Activated naive CD4-positive, alpha-beta T cell (primary cell): ENCODE measurements at places on chromosomes 16 and 17.

- peak; percentile 53 for DNase-seq
Measured at GRCh38 chr17:4365628-4366326, 698 bp downstream of the UBE2G1 start.

DNA sequence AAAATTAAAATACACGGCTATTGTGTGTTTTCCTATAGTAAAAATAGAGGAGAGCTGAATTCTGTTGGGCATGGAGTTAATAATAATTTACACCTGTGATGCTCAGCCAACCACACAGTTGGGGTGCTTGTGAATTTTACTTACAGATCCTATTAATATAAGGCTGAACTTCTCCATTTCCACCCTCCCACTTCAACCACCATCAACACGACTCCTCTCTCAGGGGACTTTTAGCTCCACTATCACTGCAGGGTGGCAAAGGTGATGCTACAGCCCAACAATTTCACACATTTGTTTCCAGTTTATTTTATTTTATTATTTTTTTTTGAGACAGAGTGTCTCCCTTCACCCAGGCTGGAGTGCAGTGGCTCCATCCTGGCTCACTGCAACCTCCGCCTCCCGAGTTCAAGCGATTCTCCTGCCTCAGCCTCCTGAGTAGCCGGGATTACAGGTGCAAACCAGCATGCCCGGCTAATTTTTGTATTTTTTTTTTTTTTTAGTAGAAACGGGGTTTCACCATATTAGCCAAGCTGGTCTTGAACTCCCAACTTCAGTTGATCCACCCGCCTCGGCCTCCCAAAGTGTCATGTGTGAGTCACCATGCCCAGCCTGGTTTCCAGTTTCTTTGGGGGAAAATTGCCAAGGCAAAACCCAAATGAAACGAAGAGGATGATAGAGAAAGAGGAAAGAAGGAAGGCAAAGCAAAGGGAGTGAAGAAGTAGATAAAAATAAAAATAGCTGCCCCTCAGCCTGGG, 57.9 kb downstream of the GNA13 start:
- no peak for DNase-seq

DNA sequence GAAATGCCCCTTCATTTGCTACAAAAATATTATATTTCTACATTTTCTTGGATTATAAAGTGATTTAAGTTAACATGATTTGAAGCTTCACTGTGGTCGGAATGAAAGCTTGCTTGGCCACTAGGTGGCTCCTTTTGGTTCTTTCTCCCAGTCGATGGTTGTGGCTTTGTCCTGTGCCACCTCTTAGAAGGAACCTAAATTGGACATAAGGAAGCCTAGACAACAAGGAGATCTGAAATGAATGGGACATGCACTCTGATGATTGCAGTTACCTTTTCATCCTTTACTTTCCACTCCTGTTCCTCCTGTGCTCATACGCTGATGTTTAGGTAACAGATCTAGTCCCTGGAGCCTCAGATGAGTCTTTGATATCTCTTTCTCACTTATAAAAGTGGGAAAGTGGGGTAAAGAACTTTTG, 39.2 kb downstream of the FTO start:
- DNase-seq: no peak

- no peak for DNase-seq
Measured at GRCh38 chr16:66898207-66898606, 17.9 kb downstream of the PDP2 start.

- no peak for DNase-seq
Measured at GRCh38 chr17:63138713-63139112, 172.7 kb downstream of the TANC2 start.

DNA sequence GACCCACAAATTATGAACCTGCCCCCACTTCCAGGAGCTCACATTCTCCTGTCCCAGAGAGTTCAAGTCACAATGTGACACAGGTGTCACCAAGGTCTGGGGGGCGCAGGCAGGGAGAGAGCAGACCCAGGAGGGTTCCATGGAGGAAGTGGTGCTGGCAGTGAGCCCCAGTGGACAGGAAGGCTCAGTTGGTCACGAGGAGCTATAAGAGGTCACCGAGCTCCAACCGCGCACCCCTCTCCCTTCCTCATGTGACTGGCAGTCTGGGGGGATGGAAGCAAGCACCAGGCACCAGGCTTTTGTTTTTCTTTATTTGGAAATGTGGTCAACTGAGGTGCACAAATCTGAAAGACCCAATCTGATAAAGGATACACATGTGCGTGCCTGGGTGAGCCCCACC, 2.5 kb downstream of the ITGAD start:
- no peak for DNase-seq

DNA sequence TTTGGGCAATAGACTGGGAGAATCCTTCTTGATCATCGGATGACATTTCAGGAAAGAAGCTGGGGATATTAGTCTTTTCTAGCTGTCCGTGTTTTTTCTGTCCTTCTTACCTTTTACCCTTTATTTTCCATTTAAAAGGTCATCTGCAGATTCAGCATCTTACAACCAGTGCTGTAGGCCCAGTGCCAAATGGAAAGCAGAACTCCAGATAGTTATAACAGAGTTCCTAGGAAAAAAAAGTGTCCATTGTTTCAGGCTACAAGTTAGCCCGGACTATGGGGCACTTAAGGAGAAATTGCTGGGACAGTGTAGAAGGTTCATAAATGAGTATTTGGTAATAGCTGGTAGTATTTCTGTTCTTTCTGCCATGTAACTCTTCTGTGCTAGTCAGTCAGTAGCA, 28.4 kb downstream of the LDHD start:
- no peak for DNase-seq

DNA sequence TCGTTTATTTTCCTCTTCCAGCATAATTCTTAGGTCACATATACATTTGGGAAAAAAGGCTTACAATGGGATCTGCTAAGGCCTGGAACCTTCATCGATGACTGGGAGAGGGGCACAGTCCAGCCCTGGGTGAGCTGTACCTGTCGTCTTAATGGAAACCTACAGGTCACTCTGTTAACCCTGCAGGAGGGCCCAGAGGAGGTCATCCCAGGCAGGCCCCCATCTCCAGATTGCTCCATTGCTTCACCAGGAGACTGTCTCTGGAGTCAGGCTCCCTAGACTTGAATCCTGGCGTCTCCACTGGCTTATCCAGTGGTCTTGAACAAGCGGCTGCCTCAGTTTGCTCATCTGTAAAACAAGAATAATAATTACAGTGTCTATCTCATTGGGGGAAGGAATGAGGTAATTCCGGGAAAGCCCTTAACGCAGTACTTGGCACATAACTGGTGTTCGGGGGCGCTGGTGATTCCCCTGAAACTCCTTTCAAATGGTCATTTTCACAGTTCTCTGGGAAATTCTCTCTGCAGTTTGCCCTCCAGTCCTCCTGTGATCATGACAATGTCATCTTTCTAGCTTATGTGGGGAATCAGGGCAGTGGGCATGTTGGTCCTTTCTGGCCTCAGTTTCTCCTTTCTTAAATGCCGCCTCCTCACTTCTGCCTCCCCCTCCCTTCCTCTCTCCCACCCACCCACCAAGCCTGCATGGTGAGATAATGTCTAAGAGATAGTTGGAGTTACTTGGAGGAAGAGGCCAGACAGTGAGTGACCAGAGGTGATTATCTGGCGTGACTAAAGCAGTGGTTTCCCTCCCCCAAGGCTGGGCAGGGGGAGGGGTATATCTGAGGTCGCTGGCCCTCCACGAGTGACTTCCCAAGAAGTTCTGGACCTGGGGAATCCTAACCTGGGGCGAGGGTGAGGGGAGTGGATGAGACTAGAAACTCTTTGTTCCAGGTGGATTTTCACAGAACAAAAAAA, 31.3 kb upstream of the TAC4 start:
- no peak for DNase-seq

DNA sequence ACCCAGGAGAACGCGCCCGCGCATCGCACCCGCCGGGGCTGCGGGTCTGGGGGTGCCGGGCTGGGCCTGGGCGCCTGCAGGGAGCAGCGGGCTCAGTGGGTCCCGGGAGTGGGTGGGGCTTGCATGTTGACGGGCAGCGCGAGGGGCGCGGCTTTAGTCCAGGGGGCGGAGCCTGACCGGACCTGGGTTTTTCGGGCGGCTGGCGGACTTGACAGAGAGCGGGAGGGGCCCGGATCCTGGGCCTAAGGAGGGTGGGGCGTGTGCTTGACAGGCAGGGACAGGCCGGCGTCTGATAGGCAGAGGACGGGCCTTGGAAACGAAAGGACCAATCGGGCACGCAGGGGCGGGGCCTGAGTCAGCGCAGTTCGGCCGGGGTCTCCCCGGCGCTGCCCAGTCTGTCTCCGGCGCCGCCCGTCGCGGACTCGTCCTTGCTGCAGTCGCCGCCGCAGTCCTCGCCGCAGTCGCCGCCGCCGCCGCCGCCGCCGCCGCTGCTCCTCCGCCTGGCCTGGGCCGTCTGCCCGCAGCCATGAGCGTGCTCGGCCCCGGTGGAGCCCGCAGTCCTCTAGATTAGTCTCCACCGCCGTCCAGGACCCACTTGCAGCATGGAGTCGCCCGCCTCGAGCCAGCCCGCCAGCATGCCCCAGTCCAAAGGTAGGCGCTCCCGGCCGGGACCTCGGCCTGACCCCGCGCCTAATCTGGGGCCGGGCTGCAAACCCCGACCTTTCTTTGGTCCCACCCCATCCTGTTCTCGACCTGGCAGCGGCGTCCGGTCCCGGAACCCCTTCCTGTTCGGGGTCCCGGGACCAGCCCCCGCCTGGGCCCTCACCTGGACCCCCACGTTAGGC, at the start of gene MAP2K3:
Gene MAP2K3 (plus strand): TSS at position 393 of the 845 bp plus-strand sequence. CDS start 210 bp downstream, at position 603.
- peak; percentile 82 for DNase-seq

- peak; percentile 33 for DNase-seq
Measured at GRCh38 chr17:28599311-28600184, 723 bp upstream of the SPAG5 start.

DNA sequence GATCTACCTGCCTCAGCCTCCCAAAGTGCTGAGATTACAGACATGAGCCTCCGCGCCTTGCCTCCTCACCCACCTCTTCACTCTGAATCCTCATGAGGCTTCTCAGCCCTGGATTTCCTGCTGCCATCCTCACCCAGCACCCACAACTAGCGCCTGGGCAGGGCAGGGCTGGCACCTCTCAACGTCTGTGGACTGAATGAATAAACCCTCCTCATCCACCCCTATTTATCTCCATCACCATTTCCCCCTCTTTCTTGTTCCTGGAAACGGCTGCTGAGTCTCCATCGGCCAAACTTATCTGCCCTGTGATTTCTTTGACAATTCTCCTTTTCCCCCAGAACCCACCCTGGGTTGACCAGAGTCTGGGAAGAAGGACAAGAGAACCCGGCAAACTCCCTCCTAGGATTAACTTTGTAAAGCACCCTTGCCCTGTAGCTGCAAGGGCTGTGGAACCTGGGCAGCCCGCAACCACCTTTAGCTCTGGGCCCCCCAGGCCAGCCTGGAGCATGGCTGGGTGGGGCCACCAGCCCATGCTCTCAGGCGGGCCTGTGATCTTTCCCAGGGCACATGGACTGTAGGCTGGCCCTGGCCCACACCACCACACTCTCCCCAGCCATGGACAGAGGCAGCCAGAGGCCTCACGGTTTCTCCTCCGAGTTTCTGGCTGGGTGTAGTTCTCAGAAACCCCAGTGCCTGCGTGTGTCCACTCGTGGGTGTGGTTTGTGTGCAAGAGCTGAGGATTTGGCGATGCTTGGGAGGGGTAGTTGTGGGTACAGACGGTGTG, 2.4 kb downstream of the SPN start:
- DNase-seq: no peak

- no peak for DNase-seq
Measured at GRCh38 chr17:53765609-53766008, 57.1 kb upstream of the KIF2B start.

- no peak for DNase-seq
Measured at GRCh38 chr16:17225541-17225940, 245.2 kb downstream of the XYLT1 start.

- no peak for DNase-seq
Measured at GRCh38 chr16:75121949-75122568, 5.5 kb upstream of the LDHD start.

GRCh38 chr17:40480501-40481003, 20.9 kb downstream of the TNS4 start:
- DNase-seq: peak; percentile 67

- DNase-seq: no peak
Measured at GRCh38 chr16:69922200-69922599, 28.9 kb upstream of the CLEC18A start.

DNA sequence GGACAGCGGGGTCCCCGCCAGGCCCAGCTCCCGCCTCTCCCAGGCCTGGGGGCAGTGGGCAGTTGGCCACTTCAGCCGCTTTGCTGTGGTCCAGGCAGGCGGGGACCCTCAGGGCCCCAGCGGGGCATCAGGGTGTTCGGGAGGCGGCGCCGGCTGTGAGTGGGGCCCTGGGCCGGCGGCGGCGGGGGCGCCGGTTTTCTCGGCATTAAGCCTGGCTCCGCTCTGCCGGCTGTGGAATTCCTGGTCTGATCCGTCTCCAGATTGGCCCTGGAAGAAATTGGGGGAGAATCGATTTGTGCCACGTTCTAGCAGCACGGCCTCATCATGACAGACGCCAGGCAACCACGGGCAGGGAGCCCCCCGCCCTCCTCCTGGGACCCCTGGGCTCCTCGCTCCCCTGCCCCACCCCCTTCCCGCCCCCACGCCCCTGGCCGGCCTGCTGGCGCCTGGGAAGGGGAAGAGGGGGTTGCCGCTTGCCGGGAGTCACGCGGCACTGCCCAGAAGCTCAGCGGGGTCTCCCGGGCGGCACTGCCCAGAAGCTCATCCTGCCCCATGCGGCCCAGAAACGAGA, 28.6 kb upstream of the SSTR5 start:
- DNase-seq: no peak

DNA sequence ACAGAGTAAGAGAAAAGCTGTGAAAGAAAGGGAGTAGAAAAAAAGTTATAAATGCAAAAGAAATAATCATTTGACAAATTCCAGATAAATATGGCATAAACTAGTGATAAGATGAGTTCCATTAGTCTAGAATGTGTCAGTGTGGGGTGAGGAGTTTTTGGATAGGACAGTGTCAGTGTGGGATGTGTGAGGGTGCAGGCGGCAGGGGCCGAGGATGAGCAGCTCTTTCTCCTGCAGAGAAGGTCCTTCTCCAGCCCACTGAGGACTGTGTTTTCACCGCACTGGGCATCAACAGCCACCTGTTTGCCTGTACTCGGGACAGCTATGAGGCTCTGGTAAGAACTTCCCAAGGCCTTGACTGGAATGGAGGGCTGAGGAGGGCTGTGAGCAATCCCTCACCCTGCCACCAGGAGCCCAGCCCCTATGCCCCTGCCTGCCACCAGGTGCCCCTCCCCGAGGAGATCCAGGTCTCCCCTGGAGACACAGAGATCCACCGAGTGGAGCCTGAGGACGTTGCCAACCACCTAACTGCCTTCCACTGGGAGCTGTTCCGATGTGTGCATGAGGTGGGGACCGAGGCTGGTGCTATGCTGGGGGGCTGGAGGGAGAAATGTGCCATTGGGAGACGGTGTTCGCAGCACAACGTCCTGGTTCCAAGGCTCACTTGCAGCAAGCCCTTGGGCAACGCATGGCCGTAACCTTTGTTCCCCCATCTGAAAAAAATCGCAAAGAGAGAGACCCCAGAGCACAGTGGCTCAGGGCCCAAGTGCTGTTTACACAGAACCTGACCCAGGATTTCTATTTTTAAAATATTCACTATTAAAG, 13.1 kb downstream of the RAPGEFL1 start:
- no peak for DNase-seq

DNA sequence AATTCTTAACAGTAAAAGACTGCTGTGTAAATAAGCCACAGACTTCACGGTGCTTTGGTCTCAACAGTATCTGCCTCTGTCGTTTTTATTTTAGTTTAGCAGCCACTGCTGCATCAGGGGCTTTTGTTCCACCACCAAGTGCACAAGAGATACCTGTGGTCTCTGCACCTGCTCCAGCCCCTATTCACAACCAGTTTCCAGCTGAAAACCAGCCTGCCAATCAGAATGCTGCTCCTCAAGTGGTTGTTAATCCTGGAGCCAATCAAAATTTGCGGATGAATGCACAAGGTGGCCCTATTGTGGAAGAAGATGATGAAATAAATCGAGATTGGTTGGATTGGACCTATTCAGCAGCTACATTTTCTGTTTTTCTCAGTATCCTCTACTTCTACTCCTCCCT, 7.9 kb downstream of the HERPUD1 start:
- DNase-seq: no peak
